Activated T-helper 17 cell treated with anti-CD3 and anti-CD28 coated beads, Interleukin-2, amount 50 U/mL, for 72 hours (primary cell): ENCODE measurements at places on chromosomes 1 and 21. TPM values are rescaled to one million over a fixed set of nuclear protein-coding genes. Genes with fewer than 3 reads are reported as not detected.

Gene KHDRBS1
- total RNA-seq, result 177 TPM

DNA sequence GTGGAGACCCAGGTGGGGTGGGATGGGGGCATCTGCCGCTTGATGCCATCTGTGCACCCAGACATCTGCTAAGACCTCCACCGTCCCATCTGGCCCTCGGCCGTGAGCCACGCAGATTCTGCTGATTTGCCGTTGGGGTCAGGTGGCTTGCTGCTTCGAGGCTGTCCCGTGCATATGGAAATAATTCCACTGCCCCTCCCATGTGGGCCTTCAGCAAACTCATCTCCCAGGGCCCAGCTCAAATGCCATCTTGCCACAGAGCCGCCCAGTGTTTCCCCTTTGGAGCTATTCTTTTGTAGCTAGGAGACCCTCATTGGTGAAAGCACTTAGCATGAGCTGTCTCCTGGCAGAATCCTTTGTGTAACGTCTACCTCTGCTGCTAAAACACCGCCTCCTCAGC lies 99.8 kb downstream of the KAZN start:
- H3K4me1 ChIP-seq, result no peaks in the 10 kb centered on the region
- H3K4me3 ChIP-seq, result no peak overlapping the region
- H3K27me3 ChIP-seq, result peaks cover 29% of the 10 kb centered on the region

- H3K27ac ChIP-seq, result peak overlapping the region; percentile 86
- peaks cover 7% of the 10 kb centered on the region for H3K36me3 ChIP-seq
- ATAC-seq, result no peak
- H3K4me3 ChIP-seq, result peak overlapping the region; percentile 78
- peaks cover 21% of the 10 kb centered on the region for H3K4me1 ChIP-seq
- no peaks in the 10 kb centered on the region for H3K27me3 ChIP-seq
These were observed 1.1 kb upstream of the SHISAL2A start for GRCh38 chr1:52631759-52632331.

DNA sequence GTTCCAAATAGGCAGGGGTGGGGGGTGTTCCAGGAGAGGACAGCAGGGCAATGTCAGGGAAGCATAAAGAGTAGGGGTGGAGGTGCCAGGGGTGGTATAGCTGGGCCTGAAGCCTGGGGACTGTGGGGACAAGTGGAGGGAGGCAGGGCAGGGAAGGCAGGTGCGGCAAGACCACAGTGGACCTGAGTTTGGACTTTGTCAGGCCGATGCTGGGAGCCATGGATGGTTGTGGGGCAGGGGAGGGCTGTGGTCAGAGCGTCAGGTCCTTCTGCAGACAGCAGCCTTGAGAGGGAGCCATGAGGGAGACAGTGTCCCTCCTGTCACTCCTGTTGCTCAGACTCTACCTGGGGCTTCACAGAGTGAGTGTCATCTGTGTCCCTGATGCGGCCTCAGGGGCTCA lies 320.3 kb downstream of the PTPRU start:
- ATAC-seq, result no peak
- no peaks in the 10 kb centered on the region for H3K36me3 ChIP-seq
- peaks cover 10% of the 10 kb centered on the region for H3K27me3 ChIP-seq
- peaks cover 3% of the 10 kb centered on the region for H3K4me1 ChIP-seq
- no peak overlapping the region for H3K27ac ChIP-seq
- no peak overlapping the region for H3K4me3 ChIP-seq

DNA sequence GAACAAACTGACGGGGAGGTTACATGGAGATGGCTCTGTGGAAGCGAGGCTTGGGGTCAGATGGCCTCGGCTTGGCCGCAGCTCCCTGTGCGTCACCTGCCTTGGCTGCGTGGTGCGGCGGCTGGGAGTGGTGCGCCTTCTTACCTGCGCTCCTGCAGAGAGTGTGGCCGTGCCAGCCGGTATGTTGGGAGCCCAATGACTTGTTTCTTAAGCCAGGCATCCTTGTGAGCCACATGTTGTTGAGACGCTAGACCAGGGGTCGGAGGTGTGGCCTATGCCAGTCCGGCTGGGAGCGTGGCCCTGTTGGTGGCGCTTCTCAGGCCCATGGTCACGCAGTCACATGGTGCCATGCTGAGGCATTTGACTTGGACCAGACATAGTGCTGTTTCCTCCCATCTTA lies 10.5 kb downstream of the SLX9 start:
- H3K4me3 ChIP-seq, result no peak overlapping the region
- peaks cover 26% of the 10 kb centered on the region for H3K36me3 ChIP-seq
- no peaks in the 10 kb centered on the region for H3K27me3 ChIP-seq
- no peaks in the 10 kb centered on the region for H3K4me1 ChIP-seq
- no peak overlapping the region for H3K27ac ChIP-seq

Gene KCND3
- not detected for total RNA-seq

GRCh38 chr1:158586942-158587341 lies 7.2 kb upstream of the OR10X1 start:
- peaks cover 18% of the 10 kb centered on the region for H3K27me3 ChIP-seq
- no peak overlapping the region for H3K27ac ChIP-seq
- no peaks in the 10 kb centered on the region for H3K4me1 ChIP-seq
- no peak for ATAC-seq
- no peaks in the 10 kb centered on the region for H3K36me3 ChIP-seq

DNA sequence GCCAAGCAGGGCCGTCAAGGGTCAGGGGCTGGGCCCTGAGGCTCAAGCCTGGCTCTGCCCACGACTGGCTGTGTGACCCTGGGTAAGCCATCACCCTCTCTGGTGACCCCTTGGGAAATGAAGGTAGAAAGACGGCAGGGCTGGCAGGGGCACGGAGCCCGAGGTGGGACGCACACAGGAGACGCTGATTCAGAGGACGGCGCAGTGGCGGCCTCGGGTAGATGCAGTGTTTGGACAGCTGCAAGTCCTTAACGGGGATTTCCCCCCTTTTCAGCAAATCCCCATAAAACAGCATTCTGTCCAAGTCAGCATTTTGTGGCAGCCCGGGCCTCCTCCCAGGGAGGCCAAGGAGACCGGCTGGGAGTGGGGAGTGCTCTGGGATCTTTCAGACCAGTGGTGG lies 16.7 kb downstream of the COL8A2 start:
- ATAC-seq, result no peak
- no peaks in the 10 kb centered on the region for H3K27me3 ChIP-seq
- no peak overlapping the region for H3K4me3 ChIP-seq
- no peaks in the 10 kb centered on the region for H3K36me3 ChIP-seq
- H3K4me1 ChIP-seq, result peaks cover 11% of the 10 kb centered on the region
- peak overlapping the region; percentile 48 for H3K27ac ChIP-seq
